ENCODE measurements at places on chromosomes 13 and 19.

DNA sequence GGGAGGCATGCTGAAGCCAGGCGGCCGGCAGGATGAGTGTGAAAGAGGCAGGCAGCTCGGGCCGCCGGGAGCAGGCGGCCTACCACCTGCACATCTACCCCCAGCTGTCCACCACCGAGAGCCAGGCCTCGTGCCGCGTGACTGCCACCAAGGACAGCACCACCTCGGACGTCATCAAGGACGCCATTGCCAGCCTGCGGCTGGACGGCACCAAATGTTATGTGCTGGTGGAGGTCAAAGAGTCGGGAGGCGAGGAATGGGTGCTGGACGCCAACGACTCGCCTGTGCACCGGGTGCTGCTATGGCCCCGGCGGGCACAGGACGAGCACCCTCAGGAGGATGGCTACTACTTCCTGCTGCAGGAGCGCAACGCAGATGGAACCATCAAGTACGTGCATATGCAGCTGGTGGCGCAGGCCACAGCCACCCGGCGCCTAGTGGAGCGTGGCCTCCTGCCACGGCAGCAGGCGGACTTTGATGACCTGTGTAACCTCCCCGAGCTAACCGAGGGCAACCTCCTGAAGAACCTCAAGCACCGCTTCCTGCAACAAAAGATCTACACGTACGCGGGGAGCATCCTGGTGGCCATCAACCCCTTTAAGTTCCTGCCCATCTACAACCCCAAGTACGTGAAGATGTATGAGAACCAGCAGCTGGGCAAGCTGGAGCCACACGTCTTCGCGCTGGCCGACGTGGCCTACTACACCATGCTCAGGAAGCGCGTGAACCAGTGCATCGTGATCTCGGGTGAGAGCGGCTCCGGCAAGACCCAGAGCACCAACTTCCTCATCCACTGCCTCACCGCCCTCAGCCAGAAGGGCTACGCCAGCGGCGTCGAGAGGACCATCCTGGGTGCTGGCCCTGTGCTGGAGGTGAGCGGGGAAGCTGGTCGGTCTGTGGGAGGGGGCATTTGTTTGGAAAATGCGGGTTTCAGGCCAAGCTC, 26.4 kb downstream of the MYO9B start:
- no peak for DNase-seq

- no peak for DNase-seq
These were observed 94.2 kb downstream of the FRY start for GRCh38 chr13:32125751-32126150.

GRCh38 chr19:508204-509150, 1.2 kb downstream of the TPGS1 start:
- no peak for DNase-seq

- DNase-seq: no peak
These were observed 15.4 kb downstream of the RB1 start for GRCh38 chr13:48318821-48319511.

GRCh38 chr19:33267706-33268105, 34.6 kb downstream of the CEBPA start:
- no peak for DNase-seq

DNA sequence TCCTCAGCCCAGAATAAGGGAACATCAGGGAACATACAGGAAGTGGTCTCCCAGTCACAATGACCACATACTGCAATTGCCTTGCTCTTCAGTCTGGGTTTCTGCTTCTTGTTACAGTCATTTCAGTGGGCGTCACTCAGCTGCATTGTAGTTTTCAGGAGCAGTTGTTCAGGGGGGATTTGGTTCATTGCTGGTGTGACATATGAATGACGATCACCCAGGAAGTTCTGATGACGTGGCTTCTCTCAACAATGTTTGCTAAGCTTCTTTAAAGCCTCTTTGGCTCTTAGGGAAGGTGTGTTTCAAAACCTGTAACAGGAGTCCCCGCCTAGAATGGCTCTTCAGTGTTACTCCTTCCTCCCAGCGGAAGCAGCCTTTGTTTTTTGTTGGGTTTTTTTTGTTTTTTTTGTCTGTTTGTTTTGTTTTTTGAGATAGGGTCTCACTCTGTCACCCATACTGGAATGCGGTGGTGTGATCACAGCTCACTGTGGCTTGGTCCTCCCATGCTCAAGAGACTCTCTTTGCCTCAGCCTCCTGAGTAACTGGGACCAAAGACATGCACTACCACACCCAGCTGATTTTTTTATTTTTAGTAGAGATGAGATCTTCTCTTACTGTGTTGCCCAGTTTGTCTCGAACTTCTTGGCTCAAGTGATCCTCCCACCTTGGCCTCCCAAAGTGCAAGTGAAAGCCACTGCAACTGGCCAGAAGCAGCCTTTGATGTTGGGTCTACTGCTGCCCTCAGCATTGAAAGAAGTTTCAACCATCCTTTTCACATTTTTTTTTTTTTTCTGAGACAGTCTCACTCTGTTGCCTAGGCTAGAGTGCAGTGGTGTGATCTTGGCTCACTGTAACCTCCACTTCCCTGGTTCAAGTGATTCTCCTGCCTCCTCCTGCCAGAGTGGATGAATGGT, 1.4 kb upstream of the SCEL start:
- no peak for DNase-seq

DNA sequence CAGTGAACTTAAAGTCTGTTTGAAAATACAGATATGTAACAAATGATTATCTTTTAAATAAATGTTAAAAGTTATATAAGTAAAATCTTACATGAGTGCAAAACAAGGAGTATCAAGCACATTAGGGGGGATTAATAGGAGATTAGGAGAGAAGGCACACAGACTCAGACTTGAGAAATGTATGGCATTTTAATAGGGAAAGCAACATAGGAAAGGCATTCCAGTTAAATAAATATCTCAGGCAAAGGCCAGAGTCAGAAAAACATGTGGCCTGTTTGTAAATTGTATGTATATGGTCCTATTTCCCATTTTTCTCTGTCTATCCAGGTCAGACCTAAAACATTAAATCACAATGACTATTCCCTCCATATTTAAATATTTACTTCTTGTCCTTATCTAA, 462.7 kb downstream of the GPC6 start:
- DNase-seq: no peak

- DNase-seq: no peak
These were observed 14.0 kb downstream of the ADGRE5 start for GRCh38 chr19:14395262-14395661.

- DNase-seq: no peak
These were observed 289.8 kb upstream of the SOX21 start for GRCh38 chr13:95002126-95002525.

- no peak for DNase-seq
These were observed 268.2 kb downstream of the SHISA2 start for GRCh38 chr13:25783601-25784024.

GRCh38 chr19:5170329-5170745, 170.3 kb downstream of the PTPRS start:
- DNase-seq: no peak

DNA sequence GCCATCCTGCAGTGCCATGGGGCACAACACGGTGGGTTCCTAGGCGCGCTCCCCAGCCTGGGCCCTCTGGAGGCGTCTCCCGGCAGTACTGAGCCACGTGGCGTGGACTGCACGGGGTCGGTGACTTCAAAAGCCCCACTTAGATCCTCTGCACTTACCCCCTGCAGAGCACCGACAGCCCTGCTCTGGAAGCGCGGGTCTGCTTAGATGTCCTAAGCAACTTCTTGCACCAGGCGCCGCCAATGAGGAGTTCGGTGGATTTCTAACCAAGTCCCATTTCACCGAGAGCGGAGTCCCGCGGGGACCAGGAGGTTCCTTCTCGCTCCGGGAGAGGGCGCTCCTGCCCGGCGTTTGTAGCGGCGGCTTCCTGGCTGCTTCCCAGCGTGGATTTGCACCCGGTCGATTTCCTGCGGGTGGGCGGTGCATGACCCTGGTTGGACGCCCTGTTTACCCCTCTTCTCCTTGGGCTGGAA, 25.2 kb upstream of the ZNF845 start:
- DNase-seq: no peak

DNA sequence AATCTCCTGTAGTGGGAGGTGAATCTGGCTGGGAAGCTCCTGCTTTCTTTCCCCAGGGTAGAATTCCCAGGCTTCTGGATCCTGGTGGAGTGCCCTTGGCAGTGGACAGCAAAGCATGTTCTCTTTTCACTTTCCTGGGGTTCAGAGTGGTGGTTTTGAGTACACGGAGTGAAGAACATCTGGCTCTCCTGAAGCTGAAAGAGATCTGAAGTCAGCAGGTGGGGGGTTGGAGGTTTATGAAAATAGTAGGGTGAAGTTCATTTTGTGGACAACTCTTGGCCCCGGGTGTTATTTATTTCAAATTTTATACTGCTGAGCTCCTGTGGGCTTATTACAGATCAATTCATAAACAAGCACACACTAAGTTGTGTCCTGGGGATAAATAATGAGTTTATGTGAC, 497.3 kb downstream of the KLF5 start:
- no peak for DNase-seq

DNA sequence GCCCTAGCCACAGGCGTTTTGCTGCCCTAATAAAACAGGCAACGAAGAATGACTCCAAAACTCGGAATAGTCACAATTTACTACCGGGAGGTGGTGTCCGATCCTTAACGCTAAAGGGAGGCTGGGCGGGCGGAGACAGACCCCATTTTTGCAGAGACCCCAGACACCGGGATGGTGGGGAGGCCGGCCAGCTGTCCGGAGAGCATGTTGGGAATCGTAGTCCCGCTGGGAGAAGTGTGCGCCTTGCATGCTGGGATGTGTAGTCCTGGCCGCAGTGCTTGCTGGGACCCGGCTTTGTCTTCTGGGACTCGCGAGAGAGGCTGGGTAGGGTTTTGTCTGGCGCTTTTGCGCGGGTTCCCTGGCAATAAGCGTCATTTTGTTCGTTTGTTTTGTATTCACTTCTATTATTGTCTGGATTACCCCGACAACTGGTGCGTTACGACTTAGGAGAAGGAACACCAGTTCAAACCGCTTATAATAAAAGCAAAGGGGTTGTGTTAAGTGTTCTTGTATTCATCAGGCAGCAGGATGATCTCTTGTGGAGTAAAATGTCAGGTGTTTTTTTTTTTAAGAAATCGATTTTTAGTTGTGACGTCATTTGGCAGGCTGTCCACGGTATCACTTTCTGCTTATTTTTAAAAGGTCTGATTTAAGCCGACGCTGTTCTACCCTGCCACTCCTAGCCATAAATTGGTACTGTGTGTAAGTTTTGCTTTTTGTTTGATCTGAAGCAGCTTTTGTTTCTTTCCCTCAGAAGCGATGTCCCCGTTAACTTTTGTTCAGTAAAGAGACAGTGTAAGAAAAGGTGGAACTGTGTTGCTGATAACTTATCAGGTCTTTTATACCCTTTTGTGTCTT, 676 bp upstream of the HSPH1 start:
- DNase-seq: peak; percentile 93

- no peak for DNase-seq
These were observed 13.6 kb downstream of the ZSWIM4 start for GRCh38 chr19:13808856-13809255.

DNA sequence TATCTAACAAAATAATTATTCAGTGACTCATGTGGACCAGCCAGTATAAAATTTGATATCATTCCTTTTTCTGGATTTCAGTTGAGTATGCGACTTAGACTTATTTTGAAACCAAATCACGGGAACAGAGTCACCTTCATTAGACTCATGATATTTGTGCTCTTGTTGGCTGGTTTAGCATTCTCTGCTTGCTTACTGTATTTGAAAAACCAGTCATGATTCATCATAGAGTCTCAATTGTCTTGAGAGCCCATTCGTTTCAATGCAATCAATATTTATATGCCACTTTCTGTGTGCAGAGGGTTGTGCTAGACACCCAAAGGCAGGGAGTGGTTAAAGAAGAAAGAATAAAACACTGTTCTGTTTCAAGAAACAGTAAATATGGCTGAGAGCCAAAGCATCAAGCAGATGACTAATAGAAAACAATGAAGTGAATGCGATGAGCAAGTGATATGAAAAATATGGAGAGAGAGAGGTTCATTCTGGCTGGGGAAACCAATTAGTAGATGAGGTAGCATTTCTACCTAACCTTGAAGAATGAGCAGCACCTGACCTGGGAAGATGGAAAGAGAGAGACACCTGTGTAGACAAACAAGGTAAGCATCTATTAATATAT, 99.6 kb upstream of the MBNL2 start:
- no peak for DNase-seq

DNA sequence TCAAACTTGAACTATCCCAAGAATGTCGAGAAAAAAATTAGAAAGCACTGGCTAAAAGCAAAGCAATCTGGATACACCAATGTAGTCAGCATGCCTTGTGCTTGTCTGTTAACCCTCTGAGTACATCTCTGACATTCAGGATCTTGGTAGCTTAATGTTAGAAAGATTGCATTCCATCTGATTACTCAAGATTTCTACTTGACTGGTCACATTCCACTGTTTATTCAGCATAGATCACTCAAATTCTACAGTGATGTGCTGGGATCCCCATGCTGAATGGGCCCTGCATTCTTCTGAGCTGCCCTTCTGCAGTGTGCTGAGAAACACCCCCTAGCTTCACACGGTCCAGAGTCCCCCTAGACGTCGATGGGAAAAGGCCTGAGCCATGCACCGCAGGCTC, 295.4 kb upstream of the MAB21L1 start:
- DNase-seq: no peak

Data from LNCaP clone FGC (cell line).